NCI-H187 (cell line): ENCODE measurements at places on chromosomes 4 and X.

DNA sequence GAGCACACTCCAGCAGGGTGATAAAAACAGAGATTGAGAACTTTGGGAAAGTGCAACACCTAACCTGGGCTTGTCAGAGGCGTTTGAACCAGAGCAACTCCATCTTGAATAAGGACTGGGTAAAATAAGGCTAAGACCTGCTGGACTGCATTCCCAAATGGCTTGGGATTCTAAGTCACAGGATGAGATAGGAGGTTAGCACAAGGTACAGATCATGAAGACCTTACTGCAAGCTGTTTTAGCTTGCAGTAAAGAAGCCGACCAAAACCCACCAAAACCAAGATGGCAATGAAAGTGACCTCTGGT is 43.9 kb downstream of the SCFD2 start:
- DNase-seq: no peak

- DNase-seq: no peak
These were observed 368.4 kb downstream of the PRDM5 start for GRCh38 chr4:120554086-120554485.

- DNase-seq: peak; percentile 86
These were observed 33.5 kb upstream of the RASSF6 start for GRCh38 chr4:73653695-73654106.

GRCh38 chr4:54662901-54663585 is 5.3 kb downstream of the KIT start:
- no peak for DNase-seq

DNA sequence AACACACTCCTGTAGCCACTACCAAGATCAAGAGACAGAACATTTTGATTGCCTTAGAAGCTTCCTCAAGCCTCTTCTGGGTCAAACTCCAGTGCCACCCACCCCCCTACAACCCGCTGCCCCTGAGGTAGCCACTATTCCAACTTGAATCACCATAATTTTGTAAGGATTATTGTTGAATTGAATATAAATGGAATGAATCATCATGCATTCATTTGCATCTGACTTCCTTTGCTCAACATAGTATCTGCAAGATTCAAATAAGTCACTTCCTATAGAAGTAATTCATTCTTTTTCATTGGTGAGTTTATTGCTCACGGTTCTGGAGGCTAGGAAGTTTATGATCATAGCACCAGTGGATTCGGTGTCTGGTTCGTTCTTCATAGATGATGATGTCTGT is 364.2 kb downstream of the SLITRK2 start:
- no peak for DNase-seq
